ENCODE measurements at places on chromosomes 5 and 9.

- no peak for DNase-seq
Observed at GRCh38 chr9:30697958-30698357, 1686.5 kb upstream of the ACO1 start.

- DNase-seq = no peak
Observed at GRCh38 chr9:96217294-96217707, 84.7 kb downstream of the HSD17B3 start.

GRCh38 chr5:11962122-11962521, 57.9 kb upstream of the CTNND2 start:
- DNase-seq = no peak

DNA sequence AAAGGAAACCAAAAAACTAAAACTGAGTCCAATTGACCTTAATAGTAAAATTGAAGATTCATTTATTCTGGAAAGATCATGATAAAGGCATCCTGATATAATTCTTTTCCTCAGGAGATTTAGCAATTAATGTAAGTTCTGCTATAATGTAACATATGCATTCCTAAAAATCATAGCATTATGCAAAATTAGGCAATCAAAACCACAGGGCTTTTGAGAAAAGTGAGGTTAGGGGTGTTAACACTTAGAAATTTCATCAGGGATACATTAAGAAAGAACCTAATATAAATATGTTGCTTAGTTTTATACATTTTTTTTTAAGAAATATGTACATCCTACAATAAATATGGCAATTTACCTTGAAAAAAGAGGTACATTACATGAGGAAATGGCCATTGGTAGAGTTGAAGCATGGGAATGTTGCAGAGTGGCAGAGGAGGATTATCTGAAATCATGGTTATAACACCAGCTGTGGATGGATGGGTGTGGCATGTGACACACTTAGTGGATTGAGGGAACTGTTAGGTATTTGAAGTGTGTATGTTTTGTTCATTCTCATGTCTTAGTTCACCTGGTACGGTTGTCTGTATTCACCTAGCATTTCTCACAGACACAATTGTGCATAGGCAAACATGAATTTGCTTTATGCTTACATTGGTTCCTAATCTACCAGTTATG, 51.1 kb downstream of the CCNH start:
- DNase-seq = no peak

- DNase-seq = peak; percentile 39
Observed at GRCh38 chr5:138706655-138707480, 46.4 kb upstream of the CTNNA1 start.

- DNase-seq = no peak
Observed at GRCh38 chr5:154419236-154419635, 26.6 kb upstream of the SAP30L start.

- DNase-seq = no peak
Observed at GRCh38 chr5:59058237-59058636, 475.4 kb downstream of the RAB3C start.

GRCh38 chr5:15320871-15321270, 179.1 kb upstream of the FBXL7 start:
- peak; percentile 79 for DNase-seq

DNA sequence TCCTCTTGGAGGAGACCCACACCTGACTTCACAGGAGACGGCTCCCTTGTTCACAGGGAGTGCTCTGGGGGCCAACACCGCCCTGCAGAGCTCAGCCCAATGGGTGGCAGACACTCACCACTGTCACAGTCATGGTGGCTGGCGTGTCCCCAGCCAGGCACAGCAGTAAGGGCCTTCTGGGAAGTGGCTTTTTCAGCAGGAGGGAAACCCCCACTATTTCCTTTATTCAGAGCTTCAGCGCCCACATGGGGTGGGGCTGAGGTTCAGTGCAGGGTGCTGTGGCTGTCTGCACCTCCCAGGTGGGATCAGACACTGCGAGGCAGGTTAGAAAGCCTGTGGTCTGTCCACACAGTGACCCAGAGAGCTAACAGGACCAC, 3.6 kb upstream of the SNAPC4 start:
- DNase-seq = no peak

- DNase-seq = no peak
Observed at GRCh38 chr5:57598756-57599155, 116.1 kb upstream of the ACTBL2 start.

DNA sequence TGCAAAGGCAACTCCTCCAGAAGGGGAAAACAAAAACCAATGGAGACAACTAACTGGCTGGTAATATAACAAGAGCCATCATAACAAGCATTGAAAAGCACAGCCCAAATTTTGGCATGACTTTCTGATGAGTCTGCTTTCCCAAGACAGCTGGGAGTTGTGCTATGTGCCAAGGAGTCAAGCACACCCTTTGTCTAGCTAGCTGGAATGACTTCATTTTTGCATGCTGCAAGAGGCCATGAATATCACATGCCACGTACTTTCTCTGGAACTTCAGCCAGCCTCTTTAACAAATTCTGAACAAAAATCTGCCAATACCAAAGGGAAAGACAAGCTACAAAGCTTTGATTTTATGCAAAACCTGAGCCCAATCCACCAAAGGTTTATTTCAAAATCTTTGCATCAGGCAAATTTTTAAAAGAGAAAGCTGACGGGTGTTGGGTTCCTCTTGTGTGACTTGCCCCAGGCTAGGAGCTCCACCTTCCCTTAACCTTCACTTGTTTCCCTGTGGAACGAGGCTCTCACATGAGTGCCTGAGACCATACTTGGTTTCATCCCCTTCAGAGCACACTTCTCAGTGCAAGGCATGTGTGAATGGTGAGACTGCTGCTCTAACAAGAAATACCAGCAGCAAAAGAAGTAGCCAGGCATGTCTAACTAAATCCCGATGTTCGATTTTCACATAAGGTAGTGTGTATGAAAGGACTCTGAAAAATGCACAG, 47.3 kb downstream of the S1PR3 start:
- DNase-seq = peak; percentile 89

GRCh38 chr5:168123631-168124528, 167.6 kb upstream of the WWC1 start:
- DNase-seq = no peak

DNA sequence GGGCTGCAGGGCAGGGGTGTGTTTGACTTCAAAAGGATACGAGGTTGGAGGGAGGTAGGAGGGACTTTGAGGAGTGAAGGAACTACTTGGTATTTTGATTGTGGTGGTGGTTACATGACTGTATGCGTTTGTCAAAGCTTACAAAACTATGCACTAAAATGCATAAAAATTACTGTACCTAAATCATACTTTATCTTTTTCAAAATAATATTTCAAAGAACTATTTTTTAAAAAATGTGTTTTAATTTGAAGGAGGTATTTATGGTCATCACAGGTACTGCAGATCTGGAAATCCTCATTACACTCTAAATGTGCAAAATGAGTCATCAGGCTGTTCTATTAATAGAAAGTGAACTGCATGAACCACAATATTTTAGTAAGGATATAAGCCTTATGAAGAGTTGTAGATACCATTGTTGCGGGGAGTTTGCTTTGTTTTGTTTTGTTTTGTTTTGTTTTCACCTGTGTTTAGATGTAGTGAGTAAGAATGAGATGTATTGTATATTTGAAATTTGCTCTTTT, 116.9 kb downstream of the ARRDC3 start:
- no peak for DNase-seq

- no peak for DNase-seq
Observed at GRCh38 chr5:126274076-126274762, 149.0 kb upstream of the GRAMD2B start.

DNA sequence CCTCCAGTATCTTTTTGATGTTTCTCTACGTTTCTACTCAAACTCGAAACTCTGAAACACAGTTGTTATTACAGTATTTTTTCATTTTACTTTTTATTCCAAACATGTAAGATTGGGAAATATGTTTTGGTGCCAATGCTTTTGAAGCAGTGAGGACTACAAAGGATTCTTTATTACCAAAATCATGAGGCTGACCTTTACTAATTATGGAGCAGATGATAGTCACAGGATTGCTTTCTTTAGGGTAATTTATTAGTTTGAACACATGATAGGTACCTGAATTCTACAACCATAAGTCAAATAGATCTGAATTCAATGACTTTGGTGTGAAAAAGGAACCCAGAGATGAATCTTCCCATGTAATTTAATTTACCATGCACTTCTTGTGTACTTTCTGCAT, 2015.1 kb upstream of the C9orf72 start:
- DNase-seq = no peak

GRCh38 chr5:149778303-149779123, 48.4 kb downstream of the PPARGC1B start:
- DNase-seq = no peak

GRCh38 chr5:35145691-35146317, 84.5 kb downstream of the PRLR start:
- no peak for DNase-seq

GRCh38 chr5:113552620-113553019, 39.1 kb downstream of the YTHDC2 start:
- no peak for DNase-seq

- DNase-seq = no peak
Observed at GRCh38 chr5:34511063-34511462, 145.1 kb upstream of the RAI14 start.

- DNase-seq = no peak
Observed at GRCh38 chr5:55211184-55211874, 15.8 kb downstream of the MCIDAS start.

GRCh38 chr9:123309611-123310010, 41.2 kb upstream of the STRBP start:
- DNase-seq = no peak

All from Ammon's horn (tissue), 1 donor.